ENCODE measurements at places on chromosomes 1 and 21. TPM values are rescaled to one million over a fixed set of nuclear protein-coding genes. Genes with fewer than 3 reads are reported as not detected.

The PRDM2 gene
- total RNA-seq = 41.7 TPM

The RAP1GAP gene
- 1.7 TPM for total RNA-seq

The KPRP gene
- total RNA-seq = not detected

GRCh38 chr1:58844176-58844575 is 60.3 kb upstream of the JUN start:
- H3K4me3 ChIP-seq = no peak overlapping the region
- no peak overlapping the region for H3K27ac ChIP-seq
- H3K4me1 ChIP-seq = no peaks in the 10 kb centered on the region
- H3K27me3 ChIP-seq = no peaks in the 10 kb centered on the region
- H3K36me3 ChIP-seq = no peaks in the 10 kb centered on the region
- DNase-seq = no peak

DNA sequence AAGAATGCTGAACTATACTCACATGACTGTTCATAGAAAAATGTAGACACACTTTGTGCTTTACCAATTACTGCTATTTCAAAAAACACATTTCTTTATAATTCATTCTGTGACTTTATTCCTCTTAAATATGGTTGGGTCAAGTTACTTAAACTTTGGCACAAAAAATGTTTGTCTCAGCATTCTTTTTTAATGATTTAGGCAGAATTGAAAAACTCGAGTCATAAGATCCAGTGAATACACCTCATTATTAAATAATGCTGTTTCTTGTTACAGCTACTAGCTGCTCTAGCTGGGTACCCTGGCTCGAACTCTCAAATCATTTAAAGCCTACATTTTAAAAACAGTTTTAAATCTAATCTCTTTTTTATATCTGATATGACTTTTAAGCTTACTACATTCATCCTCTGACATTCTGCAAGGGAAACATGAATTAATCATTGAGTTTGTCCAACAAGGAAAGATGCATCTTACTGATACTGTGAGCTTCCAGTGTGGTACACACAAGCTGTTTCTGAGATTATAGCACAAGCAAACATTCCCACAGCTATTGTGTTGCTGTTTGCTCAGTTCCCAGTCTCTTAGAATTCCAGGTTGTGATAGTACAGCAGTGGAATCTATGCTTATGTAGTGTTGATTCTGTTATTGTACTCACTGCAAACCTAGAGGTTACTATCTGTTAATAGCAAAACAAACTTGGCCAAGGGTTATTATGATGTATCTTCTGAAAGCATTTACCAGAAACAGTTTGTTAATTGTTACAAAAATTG is 746.5 kb downstream of the USP25 start:
- DNase-seq = no peak
- H3K36me3 ChIP-seq = no peaks in the 10 kb centered on the region
- H3K27ac ChIP-seq = no peak overlapping the region
- no peaks in the 10 kb centered on the region for H3K4me1 ChIP-seq
- no peak overlapping the region for H3K4me3 ChIP-seq
- no peaks in the 10 kb centered on the region for H3K27me3 ChIP-seq

GRCh38 chr1:14106126-14106525 is 406.1 kb downstream of the PRDM2 start:
- no peak for DNase-seq
- peaks cover 3% of the 10 kb centered on the region for H3K27me3 ChIP-seq
- no peak overlapping the region for H3K27ac ChIP-seq
- no peaks in the 10 kb centered on the region for H3K4me1 ChIP-seq

DNA sequence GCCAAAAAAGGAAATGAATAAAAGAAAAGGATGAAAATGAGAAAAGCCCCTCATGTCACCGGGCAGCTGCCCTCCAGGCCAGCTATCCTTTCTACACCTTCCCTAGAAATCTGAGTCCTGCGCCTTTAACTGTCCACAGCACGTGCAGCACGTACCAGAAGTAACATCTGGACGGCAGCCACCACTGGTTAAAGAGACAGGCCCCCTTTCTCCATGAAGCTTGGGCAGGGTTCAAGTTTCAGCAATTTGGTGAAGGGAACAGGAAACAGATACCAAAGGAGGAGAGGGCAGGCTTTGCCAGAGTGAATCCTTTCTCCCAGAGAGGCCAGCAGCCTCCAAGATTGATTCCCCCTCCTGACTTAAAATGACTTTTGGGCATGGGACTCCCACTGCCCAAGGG is 3.6 kb upstream of the KIAA2013 start:
- H3K27me3 ChIP-seq = no peaks in the 10 kb centered on the region
- DNase-seq = no peak
- no peaks in the 10 kb centered on the region for H3K36me3 ChIP-seq
- H3K27ac ChIP-seq = no peak overlapping the region

DNA sequence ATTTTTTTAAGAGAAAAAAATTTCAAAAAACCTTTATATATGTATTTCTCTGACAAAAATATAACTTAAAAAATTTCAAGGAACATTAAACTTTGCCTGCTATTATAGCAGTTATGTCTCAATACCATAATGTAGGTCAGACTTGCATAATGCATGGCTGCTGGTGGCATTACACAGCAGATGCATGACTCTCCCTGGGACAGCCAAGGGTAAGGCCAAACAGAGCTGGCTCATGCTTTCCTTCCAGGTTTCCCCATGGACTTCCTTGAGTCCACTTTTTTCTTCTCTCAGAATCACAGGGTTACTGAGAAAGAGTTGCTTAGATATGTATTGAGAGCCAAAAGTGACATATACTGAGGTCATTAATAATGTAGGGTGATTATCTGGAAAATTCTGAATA is 43.7 kb downstream of the RHOU start:
- no peaks in the 10 kb centered on the region for H3K27me3 ChIP-seq
- no peaks in the 10 kb centered on the region for H3K36me3 ChIP-seq
- H3K27ac ChIP-seq = no peak overlapping the region
- no peak overlapping the region for H3K4me3 ChIP-seq
- H3K4me1 ChIP-seq = no peaks in the 10 kb centered on the region
- DNase-seq = no peak

DNA sequence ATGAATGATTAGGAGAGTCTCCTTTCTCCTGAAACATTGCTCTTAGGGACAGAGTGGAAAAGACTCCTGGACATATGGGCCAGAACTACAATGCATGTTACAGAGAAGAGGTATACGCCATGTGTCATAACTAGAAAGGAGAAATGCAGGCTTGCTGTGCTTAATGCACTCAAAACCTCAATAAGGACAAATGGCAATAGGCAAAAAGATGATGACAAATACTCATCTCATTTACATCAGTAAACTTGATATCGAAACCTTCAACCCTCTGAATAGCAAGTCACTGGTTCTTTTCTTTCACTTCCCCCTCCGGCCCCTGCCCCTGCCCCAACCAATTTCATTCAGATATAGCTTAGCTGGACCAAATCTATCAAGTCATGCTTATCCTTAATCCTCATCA is 1.9 kb upstream of the GPR88 start:
- peaks cover 45% of the 10 kb centered on the region for H3K27me3 ChIP-seq
- no peak for DNase-seq
- H3K4me1 ChIP-seq = peaks cover 39% of the 10 kb centered on the region
- H3K36me3 ChIP-seq = no peaks in the 10 kb centered on the region
- H3K27ac ChIP-seq = no peak overlapping the region
- H3K4me3 ChIP-seq = no peak overlapping the region

Measured in activated CD4-positive, alpha-beta memory T cell treated with anti-CD3 and anti-CD28 coated beads for 36 hours (primary cell).